Articular chondrocyte of knee joint (primary cell): ENCODE measurements at places on chromosomes 7 and 10. TPM values are rescaled to one million over a fixed set of nuclear protein-coding genes. Genes with fewer than 3 reads are reported as not detected.

CRPPA gene
- total RNA-seq, result 2.7 and 5.0 TPM in 2 replicates

TMEM196 gene
- total RNA-seq, result 0.11 and 0.13 TPM in 2 replicates

BTBD16 gene
- not detected in 2 replicates for total RNA-seq

HOGA1 gene
- 5.0 and 6.5 TPM in 2 replicates for total RNA-seq

ANKRD2 gene
- total RNA-seq, result 0.86 and 1.0 TPM in 2 replicates

PDGFA gene
- 28.1 and 34.6 TPM in 2 replicates for total RNA-seq
